ENCODE measurements at places on chromosomes 12 and 14. TPM values are rescaled to one million over a fixed set of nuclear protein-coding genes. Genes with fewer than 3 reads are reported as not detected.

DNA sequence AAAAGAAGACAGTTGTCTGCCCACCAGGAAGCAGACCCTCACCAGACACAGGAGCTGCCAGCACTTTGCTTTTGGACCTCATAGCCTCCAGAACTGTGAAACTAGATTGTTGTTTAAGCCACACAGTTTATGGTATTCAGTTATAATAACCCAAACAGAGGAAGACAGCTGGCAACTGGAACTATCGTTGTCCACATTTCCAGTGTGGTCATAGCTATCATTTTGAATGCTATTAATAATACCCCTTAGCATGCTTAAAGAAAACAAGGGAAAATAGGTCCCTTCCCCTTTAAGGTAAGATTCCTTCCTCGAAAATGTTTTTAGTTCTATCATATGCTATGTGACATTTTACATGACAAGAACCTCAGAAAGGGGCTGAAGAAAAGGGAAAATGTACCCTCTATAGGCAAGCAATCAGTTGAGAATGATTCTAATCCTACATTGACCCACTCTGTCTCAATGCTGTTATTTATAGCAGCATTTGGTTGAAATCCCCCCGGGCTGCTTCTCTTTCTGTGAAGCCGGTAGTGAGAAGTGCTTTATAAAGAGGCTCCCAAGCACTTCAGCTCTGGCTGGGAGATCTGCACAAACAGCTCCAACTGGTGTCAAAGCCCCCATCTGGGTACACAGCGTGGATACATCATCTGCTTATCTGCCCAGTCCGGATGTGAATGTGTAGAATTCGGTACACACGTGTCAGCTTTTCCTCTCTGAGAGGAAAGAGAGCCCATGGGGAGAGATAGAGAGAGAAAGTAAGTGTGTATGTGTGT lies 221.2 kb upstream of the FLRT2 start:
- DNase-seq = no peak

DNA sequence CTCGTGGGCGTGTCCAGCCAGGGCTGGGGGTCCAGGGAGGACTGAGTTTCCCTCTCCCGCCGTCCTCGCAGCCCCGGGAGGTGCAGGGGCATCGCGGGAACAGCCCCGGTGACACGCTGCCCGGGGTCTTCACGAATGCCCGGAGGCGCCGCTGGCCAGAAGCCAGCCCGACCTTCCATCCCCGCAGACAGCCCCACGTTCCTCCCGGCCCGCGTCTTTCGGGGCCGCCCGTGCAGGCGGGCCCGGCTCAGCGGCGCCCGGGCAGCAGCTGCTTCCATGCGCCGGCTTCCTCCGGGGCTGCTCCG lies 827 bp upstream of the TEDC1 start:
- no peak for DNase-seq

DNA sequence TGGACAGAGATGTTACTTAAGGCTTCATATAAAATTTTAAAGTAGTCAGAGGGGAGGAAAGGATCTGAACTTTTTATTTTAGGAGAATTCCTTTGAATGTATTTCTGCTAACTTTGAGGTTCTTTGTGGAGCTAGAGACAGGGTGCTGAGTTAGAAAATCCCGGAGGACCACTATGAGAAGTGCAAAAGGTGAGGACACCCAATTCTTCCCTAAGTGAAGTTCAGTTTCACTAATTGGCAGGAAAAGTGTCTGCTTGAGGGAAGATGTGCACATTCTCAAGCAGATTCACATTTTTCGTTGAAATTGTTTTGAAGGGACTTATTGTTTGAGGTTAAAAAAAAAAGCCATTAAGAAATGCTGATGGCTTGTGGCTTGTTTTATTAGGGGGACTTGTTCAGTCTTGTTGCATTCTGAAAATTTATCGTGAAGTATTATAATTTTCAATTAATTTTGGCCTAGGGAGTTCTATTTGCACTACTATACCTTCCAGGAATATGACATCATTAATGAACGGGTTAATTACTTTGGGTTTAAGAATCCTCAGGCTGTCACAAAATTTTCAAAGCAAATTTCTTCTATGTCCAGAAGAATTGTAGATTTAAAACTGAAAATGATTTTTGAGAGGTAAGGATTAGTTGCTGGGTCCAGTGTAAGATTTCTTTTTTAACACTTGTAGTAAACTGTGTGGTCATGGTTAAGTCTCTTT lies 1.8 kb downstream of the PCNX1 start:
- DNase-seq = no peak

GRCh38 chr12:90502070-90502469 lies 452.9 kb downstream of the CCER1 start:
- DNase-seq = no peak

Gene OR4E2
- not detected for total RNA-seq

DNA sequence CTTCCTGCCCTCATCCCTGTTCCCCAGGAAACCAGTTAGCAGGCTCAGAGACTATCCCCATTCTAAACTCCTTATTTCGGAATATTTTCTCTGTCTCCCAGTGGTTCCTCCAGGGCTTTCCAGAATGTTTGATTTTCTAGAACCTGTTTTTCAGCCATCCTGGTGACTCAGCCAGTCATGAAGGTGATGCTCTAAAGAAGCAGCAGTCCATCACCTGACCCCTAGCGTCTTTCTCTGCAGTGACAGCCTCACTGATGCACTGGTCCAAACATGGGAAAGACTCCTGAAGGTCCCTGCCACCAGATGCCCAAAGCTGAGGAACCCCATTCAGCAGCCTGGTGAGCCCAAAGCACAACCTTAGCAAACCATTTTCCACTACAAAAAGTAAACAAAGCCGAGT lies 212.6 kb downstream of the PHETA1 start:
- DNase-seq = no peak

DNA sequence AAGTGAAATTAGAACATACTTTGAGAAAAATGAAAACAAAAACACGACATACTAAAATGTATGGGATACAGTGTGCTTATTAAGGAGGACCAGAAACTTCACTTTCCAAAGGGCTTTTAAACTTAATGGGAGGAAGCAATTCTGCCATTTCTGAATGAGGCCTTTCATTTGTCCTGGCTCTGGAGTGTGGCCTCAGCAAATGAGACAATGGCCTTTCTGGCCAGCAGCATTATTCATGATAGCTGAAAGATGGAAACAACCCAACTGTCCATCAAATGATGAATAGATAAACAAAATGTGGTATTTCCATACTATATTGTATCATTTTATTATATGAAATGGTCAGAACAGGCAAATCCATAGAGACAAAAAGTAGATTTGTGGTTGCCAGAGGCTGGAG lies 338.6 kb downstream of the CEP128 start:
- DNase-seq = no peak

DNA sequence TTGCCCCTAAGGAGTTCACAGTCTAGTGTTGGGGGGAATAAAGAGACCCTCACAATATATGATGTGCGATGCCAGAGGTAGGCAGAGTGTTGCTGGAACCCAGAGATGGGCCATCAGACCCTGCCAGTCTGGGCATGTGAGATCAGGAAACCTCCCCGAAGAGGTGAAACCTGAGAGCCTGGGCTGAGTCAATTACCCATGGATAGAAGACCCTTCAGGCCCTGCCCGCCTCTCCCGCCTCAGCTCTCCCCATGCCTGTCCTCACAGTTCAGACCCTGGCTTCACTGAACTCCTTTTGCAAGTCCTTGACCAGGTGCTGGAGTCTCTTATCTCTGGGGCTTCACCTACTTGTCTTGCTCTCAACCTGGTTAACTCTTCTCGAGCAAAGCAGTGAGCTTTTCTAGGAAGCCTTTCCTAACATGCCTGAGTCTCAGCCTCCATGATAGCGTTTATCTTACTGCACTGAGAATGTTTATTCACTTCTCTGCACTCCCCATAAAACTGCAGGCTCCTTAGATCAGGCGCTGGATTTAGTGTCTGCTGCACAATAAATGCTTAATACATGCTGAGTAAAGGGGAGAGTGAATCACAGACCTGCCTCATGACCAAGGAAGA lies 19.6 kb downstream of the ALDH1L2 start:
- DNase-seq = no peak

DNA sequence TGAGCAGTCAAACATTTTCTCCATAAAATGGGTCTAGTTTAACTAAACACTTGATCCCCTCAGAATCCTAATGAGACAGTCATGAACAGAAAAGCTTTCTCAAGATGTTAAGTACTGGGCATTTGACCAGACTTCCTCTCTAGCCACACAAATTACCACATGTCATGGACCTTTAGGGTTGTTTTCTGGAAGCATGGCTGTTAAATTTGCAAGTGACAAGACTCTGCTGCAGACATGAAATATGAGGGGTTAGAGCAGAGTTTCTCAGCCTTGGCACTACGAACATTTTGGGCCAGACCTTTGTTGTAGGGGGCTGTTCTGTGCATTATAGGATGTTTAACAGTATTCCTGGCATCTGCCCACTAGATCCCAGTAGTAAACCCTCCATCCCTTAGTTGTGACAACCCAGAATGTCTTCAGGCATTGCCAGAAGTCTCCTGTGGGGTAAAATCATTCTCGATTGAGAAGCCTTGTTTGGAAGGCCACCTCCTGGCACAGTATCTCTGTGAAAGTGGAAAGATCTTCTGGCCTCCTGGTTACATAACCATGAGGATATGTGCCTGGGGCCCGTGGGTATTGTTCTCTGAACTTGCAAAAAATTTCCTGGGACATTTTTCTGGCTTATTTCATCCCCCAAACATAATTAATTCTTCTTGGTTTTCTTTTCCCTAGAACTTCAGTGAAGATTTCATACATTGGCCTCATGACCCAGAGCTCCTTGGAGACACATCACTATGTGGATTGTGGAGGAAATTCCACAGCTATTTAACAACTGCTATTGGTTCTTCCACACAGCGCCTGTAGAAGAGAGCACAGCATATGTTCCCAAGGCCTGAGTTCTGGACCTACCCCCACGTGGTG lies 4.3 kb downstream of the TMEM106C start:
- DNase-seq = no peak

DNA sequence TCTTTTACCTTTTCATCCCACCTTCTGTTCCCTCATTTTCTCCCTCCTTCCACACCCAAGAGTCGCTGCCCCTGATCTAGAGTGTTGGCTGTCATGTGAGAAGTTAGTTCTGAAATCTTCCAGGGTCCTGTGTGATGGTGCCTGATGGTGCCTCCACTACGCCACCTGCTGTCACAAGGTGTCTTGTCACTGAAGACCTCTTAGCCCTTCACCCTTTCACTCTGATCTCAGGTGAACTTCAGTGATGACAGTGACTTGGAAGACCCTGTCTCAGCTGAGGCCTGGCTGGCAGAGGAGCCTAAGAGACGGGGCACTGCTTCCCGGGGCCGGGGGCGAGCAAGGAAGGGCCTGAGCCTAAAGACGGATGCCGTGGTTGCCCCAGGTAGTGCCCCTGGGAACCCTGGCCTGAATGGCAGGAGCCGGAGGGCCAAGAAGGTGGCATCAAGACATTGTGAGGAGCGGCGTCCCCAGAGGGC lies 7.6 kb upstream of the PFDN5 start:
- DNase-seq = peak; percentile 52

GRCh38 chr14:51481643-51482042 lies 170.1 kb upstream of the FRMD6 start:
- DNase-seq = no peak

DNA sequence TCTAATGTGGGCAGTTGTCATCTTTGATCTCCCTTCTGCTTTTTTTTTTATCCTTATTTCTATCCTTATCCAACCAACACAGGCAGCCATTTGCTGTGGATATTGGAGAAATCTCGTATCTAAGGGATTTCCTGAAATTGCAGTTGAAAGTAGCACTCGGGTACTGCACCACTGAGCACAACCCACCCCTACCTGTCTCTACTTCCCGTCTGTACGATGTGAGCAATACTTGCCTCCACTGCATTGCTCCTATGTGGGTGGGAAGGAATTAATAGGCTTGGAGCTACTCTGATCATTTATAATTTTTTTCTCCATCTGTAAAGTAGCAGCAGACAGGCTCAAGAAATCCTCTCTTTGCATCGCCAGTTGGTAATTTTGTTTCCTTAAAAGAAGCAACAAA lies 300.4 kb downstream of the SNAPC1 start:
- no peak for DNase-seq

- no peak for DNase-seq
Measured at GRCh38 chr14:66884149-66884548, 305.1 kb upstream of the GARIN2 start.

Gene BRI3BP
- 8.8 TPM for total RNA-seq

Gene SDR9C7
- not detected for total RNA-seq

Gene ZFC3H1
- 5.5 TPM for total RNA-seq

DNA sequence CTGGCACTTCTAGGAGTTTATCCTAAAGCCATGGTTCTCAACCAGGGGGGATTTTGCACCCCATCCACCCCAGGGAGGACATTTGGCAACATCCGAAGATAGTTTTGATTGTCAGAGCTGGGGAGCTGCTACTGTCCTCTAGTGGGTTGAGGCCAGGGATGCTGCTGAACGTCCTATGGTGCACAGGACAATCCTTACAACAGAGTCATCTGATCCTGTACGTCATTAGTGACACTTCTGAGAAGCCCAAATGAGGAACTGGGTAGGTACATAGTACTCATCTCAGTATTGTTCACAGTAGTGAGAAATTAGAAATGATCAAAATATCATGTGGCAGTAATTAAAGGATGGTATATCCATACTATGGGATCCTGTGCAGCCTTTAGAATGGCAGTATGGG lies 185.1 kb downstream of the CHST11 start:
- no peak for DNase-seq

- DNase-seq = no peak
Measured at GRCh38 chr14:96911499-96912149, 114.4 kb downstream of the VRK1 start.

Gene TPPP2
- total RNA-seq = not detected

DNA sequence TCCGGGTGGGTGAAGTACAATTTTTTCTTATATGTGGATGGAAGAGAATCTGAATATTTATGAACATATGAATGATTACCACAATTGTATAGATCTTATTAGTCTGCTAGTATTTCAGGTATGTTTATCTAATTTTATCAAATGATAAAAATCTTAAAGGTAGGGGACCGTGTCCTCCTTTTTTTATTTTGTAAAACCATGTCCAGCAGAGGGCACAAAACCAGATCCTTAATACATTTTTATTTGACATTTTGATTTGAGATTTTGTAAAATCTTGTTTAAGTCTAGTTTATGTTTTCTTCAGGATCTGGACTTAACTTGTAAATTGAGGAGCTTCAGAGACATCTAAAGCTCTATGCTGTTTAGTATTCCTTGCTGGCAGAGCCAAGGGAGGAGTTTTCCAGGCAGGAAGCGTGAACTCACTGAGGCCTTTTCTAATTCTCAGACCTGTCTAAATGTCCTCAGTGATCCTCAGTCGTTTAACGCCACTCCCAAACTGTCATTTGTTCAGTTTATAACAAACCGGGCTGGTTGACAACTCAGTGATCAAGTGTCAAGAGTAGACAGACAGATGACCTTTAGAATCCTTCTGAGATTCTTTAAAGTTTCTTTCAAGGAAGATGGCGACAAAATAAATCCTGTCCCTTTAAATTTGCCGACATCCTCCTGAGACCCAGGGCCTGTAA lies 263.9 kb downstream of the KTN1 start:
- DNase-seq = no peak

Gene RTN1
- total RNA-seq = 5.4 TPM

Gene TBC1D30
- total RNA-seq = 0.66 TPM
